ENCODE measurements at places on chromosomes 13 and 19.

- DNase-seq = no peak
These were observed 73.8 kb downstream of the CCDC70 start for GRCh38 chr13:51935326-51936171.

DNA sequence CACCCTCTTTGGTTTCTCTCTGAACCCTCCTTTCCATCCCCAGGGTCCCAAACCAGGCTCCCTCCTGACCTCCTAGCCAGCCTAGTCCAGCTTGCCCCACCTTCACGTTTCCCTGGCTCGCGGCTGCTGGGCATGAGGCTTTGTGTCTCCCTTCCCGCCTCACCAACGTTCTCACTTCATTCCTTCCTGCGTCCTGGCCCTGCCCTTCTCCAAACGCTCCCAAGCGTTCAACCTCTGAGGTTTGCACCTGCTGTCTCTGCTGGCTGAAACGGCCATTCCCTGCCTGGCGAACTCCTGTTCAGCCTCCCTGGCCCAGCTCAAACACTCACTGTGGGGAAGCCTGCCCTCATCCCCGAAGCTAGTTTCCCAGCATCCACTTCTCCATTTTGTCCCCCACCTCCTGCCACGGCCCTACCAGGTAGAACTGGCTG, 12.4 kb downstream of the EPS8L1 start:
- DNase-seq = no peak

DNA sequence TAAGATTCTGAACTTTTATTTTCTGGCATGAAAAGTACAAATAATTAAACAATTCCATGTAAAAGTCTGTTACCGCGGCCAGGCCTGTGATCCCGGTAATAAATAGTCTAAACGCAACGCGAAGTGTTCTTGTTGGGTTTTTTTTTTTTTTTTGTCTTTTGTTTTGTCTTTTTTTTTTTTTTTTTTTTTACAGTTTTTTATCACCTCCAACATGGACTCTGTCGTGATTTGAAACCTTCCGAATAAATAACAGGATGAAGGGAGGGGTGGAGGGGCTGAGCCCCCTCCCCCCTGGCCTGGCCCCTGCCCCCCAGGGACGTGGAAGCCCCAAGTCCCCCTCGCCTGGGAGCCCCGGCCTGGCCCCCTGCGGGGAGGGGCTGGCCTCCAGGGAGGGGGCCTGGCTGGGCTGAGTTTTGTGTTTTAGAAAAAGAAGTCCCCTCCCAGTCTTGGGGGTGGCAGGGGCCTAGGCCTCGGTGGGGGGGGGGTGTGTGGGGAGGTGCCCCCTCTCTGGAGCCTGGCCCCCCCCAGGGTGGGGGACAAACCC, 16.0 kb downstream of the PRKCSH start:
- no peak for DNase-seq

DNA sequence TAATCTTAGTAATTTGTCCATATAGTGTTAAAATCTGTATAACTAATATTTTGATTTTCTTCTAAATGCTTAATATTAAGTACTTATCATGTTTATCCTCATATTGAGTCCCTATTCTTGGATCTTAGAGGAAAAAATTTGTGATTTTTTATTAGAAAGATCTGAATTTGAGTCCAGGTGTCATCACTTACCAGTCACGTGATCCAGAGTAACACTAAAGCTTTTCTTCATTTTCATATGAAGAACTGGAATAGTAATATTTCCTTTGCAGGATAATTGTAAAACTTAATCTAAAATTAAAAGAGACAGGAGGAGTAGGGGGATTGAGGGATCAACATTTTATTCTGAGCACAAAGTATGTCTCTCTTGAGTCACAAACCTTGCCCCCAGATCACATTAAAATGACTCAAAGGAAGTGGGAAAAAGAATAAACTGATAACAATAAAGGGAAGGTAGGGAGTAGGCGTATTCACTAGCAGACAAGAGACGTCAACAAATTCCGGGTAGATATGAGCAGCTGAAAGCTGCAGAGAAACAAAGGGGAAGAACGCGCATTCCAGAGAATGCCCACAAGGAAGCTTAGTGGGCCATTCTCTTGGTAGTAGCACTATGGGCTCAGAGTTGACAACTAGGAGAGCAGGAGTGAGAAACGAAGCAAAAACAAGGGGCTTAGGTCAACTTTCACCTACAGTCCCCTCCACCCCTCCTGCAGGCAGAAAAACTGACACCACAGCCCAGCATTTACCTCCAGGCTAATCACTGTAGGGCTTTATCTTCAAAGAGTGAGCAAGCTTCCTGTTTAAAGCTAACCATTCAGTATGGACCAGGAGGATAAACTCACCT, 123.1 kb downstream of the SPRY2 start:
- DNase-seq = no peak

GRCh38 chr19:4866595-4867424, 657 bp downstream of the PLIN3 start:
- DNase-seq = peak; percentile 69

- peak; percentile 36 for DNase-seq
These were observed 19.1 kb downstream of the C19orf12 start for GRCh38 chr19:29695765-29696564.

DNA sequence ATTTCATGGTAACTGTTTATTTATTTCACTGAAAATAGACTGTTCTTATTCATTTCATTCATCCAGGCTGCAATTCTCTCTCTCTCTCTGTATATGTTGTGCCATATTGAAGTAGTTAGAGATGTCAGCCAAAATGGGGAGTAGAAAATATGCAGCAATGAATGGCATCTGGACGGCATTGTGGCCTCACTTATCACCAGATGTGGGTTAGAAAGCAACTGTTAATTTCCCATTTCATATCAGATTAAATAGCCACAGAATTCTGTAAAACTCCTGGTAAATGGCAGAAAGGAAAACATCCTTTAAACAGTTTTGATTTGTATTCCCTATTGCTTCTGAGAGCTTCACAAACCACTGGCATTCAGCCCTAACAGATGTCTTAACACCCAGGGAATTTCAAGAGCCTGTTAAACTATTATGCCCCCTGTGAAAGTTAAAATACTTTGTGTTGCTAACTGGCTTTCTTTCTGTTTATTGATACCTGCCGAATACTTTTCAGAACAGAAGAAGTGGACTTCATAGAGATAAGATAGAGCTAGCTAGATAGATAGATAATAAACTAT, 1763.3 kb upstream of the MIR17HG start:
- DNase-seq = no peak
